ENCODE measurements at places on chromosomes 7 and 10.

DNA sequence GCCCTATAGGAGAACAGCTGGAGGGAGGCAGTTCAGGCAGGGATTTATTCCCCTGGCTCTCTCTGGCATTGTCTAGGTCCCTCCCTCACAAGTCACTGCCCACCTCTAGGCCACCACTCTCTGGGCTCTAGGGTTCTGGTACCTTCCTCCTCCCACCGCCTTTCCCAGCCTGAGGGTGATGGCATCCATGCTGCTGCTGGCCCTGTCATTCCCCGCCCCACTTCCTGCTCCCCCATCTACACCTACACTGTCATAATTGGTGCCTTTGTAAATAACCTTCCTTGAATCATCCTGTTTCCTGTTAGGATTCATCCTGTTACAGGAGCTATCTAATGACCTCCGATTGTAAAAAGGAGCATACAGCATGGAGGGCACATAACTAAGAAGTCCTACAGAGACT lies 303.3 kb upstream of the COBL start:
- no peak for DNase-seq

- DNase-seq = no peak
These were observed 9.9 kb downstream of the LBX1 start for GRCh38 chr10:101219139-101219945.

DNA sequence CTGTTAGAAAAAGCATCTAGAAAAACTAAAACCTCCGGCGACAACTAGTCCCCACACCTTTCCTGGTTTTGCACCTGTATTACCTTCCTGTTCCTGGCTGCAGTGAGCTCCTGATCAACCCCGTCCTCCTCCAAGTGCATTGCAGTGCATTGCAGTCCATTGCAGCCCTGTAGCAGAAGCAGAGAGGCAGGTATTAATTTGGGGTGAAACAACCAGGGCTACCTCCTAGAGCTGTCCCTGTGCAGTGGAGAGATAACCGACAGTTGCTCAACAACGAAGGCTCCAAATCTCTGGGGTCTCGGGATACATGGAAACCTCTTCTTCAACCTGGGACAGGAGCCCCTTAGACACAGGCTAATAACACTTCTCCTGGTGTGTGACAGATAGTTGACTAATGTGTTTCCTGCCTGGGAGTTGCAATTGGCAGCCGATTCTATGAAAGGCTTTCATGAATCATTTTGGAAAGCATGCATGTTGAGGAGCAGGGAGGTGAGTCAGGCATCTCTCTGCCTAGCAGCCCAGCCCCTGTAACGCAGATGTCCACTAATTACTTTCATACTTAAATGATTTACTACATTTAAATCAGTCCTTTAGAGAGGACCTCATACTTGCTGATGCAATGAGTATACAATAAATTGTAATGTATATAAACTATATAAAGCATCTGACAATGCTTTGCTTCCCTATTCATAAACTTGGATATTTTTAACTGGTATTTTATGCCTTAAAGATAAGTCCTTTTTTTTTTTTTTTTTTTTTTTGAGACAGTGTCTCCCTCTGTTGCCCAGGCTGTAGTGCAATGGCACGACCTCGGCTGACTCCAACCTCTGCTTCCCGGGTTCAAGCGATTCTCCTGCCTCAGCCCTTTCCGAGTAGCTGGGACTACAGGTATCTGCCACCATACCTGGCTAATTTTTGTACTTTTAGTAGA lies 59.0 kb downstream of the PRR15 start:
- peak; percentile 74 for DNase-seq

DNA sequence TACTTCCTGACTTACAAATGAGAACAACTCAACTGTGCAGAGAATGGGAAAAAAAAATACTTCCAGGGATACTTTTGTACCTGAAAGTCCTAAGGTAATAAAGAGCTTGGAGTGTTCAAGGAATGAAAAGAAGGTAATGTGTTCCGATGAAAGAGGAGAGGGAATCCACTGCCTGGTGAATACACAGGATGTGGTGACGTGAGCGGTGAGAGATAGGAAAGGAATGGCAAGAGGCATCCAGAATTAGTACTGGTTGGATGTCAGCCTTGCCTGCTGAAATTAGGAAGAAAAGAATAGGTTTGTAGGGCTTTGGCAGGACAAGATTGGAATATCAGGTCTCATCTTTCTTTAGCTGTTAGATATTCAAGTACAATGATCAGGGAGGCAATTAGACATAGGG lies 347.7 kb downstream of the POM121L12 start:
- peak; percentile 86 for DNase-seq

GRCh38 chr10:130108934-130109604 lies 1.6 kb downstream of the C10orf143 start:
- DNase-seq = no peak

Measured in H4 (cell line).